ENCODE measurements at places on chromosomes 5 and 9.

DNA sequence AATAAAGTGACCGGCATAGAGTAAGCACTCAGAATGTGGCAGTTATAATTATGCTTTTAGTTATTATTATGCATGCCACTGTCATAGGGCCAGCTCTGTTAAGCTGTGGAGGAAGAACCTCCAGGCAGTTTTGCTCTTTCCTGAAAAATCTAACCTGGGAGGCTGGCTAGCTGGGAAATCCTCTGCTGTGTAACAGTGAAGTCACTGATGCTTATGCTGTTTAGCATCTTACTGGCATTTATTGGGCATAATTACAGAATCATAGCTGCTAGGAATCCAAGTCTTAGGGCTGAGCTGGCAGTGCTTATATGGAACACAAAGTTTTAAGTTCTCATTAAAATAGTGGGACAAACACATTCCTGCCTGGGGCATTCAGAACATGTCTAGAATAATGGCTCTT lies 5.5 kb upstream of the GSN start:
- DNase-seq = no peak

- DNase-seq = no peak
These were observed 95.8 kb upstream of the RETREG1 start for GRCh38 chr5:16712620-16713019.

GRCh38 chr5:60382716-60383115 lies 317.2 kb downstream of the DEPDC1B start:
- DNase-seq = no peak

DNA sequence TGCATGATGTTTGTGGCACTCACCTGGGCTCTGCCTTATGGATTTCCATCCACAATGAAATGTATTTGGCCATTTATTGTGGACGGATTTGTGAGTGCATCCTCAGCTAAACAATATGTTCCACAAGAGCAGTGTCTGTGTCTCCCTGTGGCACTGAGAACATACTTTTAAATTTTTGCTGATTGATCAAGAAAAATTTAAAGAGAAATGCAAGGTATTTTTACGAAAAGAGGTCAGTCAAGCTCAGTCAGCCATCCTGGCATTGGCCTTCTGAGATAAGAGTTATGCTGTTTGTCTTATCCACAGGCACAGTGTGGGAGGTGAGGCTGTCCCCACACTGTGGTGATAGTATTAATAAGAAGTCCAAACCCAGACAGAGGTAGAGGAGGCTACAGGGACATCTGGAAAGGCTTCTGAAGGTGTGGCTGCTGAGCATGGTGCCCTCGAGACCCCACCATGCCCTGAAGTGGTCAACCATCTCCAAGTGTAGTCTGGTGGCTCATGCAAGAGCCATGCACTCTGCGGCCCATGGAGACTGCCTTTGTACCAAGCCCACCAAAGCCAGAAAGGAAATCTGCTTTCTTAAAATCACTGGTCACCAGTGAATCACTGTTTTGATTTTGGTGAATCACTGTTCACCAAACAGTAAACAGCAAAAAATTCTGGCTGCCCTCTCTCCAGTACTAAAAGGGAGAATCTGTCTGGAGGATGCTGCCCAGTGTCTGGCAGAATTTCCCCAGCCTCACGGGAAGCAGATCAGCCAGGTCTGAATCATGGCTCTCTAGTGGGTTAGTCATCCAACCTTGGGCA lies 28.8 kb downstream of the SPOCK1 start:
- no peak for DNase-seq

GRCh38 chr5:25963251-25964008 lies 1075.0 kb downstream of the CDH9 start:
- no peak for DNase-seq

DNA sequence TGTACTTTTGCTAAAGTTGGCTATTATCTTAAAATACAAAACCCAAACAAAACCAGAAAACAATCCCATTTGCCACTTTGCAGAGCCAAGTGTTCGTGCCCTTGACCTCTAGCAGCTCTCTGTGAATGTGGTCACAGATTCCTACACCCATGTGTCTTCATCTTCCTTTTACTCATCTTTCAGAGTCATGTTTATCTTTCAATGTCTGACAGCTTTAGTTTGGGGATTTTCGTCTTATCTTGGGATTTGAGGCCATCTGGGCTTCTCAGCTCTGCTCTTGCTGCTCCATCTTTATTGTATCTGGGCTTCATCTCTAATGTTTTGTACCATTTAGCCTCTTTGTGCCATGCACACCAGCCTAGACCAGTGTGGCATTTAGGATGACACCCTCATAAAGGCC lies 81.0 kb downstream of the DAPK1 start:
- DNase-seq = no peak

GRCh38 chr9:135309763-135310125 lies 169.8 kb upstream of the PPP1R26 start:
- no peak for DNase-seq

DNA sequence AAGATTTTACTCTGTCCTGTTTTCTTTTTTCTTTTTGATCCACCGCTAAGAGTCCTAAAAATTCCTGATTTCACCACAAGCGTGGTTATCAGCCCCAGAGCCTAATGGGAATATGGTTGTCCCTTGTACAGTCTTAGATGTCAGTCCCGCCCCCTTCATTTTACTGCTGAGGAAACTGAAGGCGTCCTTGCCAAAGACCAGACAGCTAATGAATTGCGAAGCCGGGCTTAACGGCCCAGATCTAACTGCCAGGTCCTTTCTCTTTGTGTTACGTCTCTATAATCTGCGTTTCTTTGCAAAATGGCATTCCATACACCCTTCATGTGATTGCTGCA lies 497 bp downstream of the NSA2 start:
- DNase-seq = no peak

- no peak for DNase-seq
These were observed 60.7 kb downstream of the MED27 start for GRCh38 chr9:132018957-132019405.

DNA sequence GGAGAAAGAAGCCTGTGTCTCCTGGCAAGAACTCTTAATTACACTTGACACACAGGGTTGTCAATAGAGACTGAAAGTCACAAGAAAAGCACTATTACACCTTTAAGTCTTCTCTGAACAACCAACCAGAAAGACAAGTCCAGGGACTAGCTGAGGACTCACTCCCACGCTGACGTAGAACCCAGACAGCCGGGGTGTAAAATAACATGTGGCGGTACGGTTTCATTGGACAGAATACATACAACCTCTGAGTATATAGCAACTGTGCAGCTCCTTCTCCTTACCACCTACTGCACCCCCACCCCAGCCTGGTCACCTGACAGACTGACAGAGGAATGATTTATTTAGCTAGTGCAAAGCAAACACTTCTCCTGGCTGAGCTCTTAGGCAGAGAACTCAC lies 103.4 kb upstream of the RASEF start:
- DNase-seq = no peak

All from central memory CD8-positive, alpha-beta T cell (primary cell).